ENCODE measurements at places on chromosomes 4 and X.

DNA sequence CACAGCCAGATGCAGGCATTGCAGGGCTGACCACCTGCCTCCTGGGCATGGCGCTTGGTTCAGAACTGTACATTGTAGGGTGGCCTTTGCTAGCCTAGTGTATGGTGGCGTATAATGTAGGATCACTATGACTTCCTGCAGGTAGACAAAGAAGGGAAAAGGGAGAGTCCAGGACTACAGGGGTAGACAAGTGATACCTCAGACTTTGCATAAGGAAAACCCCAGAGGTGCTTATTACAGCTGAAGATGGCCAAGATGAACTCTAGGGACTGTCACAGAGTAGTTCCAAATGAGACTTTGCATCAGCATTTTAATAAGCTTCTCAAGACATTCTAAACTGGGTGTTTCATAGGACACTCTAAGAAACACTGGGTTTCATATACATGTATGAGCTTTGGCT, 116.4 kb upstream of the PUDP start:
- no peak for DNase-seq

- DNase-seq: no peak
Observed at GRCh38 chrX:133120406-133120805, 23.5 kb upstream of the USP26 start.

GRCh38 chrX:4181782-4182407, 468.4 kb upstream of the PRKX start:
- no peak for DNase-seq

GRCh38 chr4:40165916-40166315, 30.9 kb upstream of the RHOH start:
- no peak for DNase-seq

GRCh38 chr4:113773014-113773413, 11.5 kb upstream of the CAMK2D start:
- DNase-seq: no peak

DNA sequence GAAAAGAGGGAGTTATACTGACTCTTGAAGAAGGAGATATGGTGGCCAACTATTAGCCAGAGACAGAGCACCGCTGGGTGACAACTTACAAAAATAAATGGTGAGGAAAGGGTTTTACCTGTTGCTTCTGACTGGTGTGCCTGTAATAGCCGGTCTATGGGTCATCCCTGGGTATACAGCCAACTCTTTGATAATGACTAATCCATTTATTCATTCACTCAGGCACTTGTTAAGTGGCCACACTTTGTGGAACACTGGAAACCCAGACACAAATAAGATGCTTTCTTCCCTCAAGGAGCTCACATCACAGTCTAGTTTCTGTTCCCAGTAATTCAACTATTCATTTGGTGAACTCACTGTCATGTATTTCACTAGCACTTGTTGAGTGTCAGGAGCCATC, 13.2 kb upstream of the CAPN6 start:
- no peak for DNase-seq

GRCh38 chr4:139782926-139783522, 117.4 kb downstream of the MGST2 start:
- no peak for DNase-seq

GRCh38 chr4:110049951-110050925, 137.6 kb downstream of the EGF start:
- peak; percentile 56 for DNase-seq

GRCh38 chr4:185036842-185037241, 18.6 kb downstream of the HELT start:
- DNase-seq: no peak

- no peak for DNase-seq
Observed at GRCh38 chr4:157898836-157899605, 273.8 kb downstream of the GASK1B start.

DNA sequence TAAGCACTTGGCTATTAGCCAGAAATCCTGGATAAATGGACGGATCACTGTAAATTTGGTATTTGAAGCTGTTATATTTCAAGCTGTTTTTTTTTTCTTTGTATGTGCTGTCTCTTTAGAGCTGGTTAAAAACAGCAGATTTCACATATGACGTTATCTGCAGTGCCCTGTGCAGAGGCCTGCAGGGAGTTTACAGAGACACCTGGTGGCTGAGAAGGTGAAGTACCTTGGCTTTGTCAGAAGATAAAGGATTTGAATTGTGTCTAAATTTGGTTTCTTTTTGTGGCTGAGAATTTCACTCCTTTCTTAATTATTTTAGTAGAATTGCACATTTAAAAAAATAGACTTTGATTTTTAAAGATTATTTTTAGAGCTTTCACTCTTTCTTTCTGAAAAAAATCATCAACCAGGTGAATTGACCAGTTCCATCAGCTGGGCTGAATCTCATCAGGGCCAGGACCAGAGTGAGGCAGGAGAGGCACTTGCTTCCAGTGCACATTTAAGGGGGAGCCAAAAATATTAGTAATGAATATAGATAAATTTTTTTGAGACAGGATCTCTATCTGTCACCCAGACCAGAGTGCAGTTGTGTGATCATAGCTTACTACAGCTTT, 9.6 kb upstream of the CHRNA9 start:
- DNase-seq: peak; percentile 83

- DNase-seq: no peak
Observed at GRCh38 chr4:41406113-41406516, 131.8 kb upstream of the LIMCH1 start.

DNA sequence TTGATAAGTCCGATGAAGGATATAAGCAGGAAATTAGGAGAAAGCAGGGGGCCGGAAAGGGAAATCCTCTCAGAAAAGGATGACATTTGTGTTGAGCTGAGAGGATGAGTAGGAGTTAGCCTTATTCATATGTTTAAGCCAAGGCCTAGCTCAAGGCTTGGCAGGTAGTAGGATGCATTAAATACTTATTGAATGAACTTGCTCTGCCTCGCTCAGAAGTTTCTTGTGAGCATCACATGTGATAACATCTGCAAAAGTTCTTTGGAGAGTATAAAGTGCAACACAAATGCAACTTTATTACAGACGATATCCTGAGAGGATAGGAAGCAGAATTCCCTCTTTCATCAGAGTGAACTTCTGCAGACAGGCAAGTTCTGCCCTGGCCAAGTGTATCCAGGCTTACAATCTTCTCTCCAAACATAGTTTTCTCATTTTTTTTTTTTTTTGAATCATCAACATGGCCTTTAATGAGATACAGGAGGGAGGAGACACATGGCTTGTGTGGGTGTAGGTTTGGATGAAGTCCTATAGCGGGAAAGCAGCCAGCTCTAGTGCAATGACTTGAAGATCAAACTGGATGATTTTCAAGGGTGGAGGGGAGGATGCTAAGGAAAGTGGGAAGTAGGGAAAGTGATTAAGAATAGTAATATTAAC, 48.1 kb downstream of the LUZP4 start:
- no peak for DNase-seq

GRCh38 chr4:144902614-144903013, 195.4 kb downstream of the ANAPC10 start:
- no peak for DNase-seq

- no peak for DNase-seq
Observed at GRCh38 chrX:138683600-138683999, 27.9 kb downstream of the FGF13 start.

GRCh38 chrX:7771788-7772438, 71.1 kb upstream of the VCX start:
- DNase-seq: no peak

- DNase-seq: peak; percentile 77
Observed at GRCh38 chr4:55173580-55173979, 48.2 kb upstream of the KDR start.

- DNase-seq: no peak
Observed at GRCh38 chr4:54779036-54779435, 121.3 kb downstream of the KIT start.

GRCh38 chrX:18065956-18066355, 154.7 kb downstream of the BEND2 start:
- DNase-seq: no peak

GRCh38 chrX:125131164-125131563, 188.5 kb upstream of the TEX13C start:
- peak; percentile 71 for DNase-seq

- no peak for DNase-seq
Observed at GRCh38 chr4:1760521-1761071, 32.5 kb upstream of the FGFR3 start.

GRCh38 chrX:115559672-115560071, 1.3 kb upstream of the PLS3 start:
- DNase-seq: no peak

GRCh38 chrX:109270580-109271484, 211.1 kb downstream of the GUCY2F start:
- DNase-seq: peak; percentile 7

DNA sequence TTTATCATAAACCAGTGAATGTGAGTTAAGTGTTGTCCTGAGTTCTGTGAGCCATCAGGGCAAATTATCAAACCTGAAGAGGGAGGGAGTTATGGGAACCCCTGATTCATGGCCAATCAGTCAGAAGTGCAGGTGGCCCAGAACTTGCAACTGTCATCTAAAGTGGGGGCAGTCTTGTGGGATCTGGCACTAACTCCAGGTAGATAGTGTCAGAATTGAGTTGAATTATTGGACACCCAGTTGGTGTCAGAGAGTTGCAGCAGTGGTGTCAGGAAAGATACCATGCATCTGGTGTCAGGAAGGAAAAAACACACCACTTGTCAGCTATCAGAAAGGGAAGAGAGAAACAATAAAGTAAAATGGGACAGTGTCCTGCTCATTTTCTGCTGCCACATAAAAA, 8.4 kb downstream of the CORIN start:
- DNase-seq: no peak

DNA sequence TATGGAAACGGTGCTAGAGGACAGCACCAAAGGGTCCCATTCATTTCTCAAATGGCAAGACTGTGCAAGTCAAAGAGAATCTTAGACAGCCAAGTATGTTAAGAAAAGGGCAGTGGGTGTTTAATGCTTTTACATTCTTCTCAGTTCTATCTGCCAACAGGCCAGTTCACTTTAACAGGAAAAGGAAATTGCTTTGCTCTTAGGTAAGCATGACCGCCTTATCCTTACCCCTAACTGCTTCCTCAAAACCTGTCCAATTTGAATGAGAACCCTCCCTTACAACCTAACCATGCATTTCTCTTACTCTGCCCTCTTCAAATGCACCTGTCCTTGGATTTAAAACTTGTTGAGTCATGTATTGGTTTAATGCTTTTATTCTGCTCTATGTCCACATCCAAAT, 44.5 kb upstream of the BLTP1 start:
- DNase-seq: no peak

DNA sequence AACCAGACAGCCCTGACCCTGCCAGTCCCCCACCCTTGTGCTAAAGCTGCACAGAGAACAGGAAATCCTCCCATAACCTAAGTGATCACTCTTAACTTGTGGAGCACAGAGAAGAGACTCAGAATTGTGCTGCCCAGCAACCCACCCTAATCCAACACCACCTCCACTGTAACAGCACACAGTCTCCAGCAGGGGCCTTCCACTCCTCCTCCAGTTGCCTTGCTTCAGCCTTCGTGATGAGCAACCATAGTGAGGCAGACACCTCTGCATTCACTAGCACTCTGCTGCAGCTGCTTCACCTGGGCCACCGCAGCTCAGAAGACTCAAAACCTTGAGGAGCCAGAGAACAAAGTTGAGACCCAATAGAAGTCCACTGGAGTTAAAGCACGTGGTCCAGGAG, 7.9 kb upstream of the UGT2B4 start:
- no peak for DNase-seq

- DNase-seq: no peak
Observed at GRCh38 chr4:2273221-2273620, 11.3 kb upstream of the MXD4 start.

DNA sequence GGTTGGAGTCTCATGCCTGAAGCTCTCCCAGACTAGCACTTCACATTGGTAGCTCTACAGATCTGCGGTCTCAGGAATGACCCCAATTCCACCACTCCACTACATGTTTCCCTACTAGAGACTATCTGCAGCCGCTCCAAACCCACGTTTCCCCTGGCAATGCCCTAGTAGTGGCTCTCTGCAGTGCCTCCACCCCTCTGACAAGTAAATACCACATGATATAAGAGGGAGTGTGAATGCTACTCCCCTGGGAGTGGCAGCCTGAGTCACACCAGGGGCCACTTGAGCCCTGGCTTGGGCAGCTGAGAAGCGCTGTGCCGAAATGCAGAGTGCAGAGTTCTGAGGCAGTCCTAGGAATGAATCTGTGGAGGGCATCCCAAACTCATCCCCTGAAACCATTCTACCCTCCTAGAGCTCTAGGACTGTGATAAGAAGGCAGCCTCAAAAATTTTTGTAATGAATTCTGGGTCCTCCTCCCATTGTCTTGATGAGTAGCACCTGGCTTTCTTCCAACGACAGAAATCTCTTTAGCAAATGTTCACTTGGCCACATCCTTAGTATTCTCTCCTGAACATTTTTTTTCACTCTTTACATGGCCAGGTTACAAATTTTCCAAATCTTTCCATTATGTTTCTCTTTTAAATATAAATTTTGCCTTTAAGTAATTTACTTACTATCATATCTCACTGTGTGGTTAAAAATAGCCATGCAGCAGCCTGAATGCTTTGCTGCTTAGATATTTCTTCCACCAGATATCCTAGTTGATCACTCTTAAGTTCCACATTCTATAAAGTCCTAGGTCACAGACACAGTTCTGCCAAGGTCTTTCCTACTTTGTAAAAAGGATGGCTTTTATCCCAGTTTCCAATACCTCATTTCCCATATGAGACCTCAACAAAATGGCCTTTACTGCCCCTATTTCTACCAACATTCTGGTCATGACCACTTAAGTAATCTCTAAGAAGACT, 160.2 kb upstream of the CPEB2 start:
- no peak for DNase-seq

DNA sequence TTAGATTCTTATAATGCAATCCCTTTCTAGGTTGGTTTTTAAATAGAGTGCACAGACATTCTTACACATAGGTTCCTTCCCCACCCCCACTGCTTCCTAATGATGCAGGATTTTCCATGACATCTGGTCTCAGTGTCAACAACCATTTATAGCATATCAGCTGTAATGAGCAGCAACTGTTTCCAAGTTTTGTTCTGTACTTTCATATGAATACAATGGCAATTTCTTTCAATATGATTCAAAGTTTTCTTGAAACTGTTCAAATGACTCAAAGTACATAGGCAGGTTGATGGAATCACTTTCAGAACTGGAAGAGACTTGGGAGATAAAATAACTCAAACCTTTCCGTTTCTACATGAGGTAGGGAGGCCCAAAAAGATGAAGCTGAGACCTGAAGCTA, 220.7 kb downstream of the CAMK2D start:
- no peak for DNase-seq

- DNase-seq: no peak
Observed at GRCh38 chr4:165780735-165781134, 92.3 kb upstream of the TLL1 start.

DNA sequence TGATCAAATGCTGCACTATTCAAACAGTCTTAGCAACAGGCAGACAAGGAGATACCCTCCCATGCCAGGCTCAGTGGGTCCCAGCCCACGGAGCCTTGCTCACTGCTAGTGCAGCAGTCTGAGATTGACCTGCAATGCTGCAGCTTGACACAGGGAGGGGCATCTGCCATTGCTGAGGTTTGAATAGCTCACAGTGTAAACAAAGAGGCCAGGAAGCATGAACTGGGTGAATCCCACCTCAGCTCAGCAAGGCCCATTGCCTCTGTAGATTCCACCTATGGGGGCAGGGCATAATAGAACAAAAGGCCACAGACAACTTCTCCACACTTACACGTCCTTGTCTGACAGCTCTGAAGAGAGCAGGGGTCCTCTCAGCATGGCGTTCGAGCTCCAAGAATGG, 26.6 kb upstream of the ZXDB start:
- no peak for DNase-seq

- DNase-seq: no peak
Observed at GRCh38 chr4:41136456-41136855, 77.9 kb downstream of the APBB2 start.

- no peak for DNase-seq
Observed at GRCh38 chr4:140195806-140196205, 41.8 kb upstream of the MAML3 start.

Measured in RKO (cell line).